ENCODE measurements at places on chromosomes 5 and 9.

DNA sequence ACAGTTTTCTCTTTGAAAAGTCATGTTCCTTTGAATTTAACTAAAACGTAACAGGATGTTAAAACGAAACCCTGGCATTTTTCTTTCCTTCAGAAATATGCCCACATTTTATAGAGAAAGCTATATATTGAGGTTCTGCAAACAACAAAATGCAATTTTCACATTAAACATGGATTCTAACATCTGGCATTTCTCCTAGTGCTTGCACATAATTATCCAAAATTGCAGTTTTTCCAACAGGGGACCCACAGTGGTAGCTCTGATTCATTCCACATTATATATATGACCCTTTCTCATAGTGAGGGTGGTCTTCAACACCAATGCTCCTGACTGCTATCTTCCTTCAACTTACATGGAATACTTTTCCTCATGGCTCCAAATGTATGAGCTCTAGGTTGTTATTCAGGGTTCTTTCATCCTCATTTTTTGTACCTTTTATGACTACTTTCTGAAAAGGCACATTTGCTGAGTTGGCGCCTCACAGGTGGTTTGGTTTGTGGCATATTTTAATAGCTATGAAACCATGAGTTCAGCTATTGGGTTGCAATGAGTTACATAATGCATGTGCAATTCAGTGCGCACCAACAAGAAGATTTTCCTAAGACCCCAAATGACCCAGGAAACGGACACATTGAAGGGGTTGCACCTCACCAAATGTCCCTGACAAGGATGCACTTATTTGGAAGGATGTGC is 551.7 kb downstream of the RAB3C start:
- DNase-seq: no peak

- no peak for DNase-seq
These were observed 4.5 kb downstream of the ZNF608 start for GRCh38 chr5:124741711-124742496.

DNA sequence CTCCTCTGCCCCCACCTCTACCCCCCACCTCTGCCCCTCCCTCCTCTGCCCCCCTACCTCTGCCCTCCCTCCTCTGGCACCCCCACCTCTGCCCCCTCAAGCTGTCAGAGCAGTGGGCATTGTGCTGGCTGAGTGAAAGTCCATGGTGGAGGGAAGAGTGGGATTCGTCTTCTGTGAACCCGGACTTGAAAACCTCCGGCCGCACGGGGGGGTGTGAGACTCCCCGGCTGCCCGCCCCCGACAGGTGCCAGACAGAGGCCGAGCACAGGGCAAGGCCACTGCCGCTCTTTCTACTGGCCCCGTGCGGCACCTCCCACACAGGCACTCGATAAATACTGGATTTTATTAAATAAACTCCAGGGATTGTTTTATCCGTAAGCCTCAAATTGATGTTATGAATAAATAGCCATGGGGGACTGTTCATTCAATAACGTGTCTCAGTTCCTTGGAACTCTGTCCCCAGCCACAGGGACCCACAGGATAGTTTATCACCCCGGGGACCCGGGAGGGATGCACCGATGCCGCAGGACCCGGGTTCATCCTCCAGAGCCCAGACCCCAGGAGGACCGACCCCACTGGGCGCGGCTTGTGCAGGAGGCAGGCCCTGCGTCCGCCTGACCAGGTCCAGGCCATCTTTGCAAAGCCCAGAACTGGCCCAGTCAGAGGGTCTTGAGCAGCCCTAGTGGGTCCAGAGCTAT is 2.6 kb upstream of the QRFP start:
- no peak for DNase-seq

- no peak for DNase-seq
These were observed 16.5 kb upstream of the ODF2 start for GRCh38 chr9:128439273-128439672.

DNA sequence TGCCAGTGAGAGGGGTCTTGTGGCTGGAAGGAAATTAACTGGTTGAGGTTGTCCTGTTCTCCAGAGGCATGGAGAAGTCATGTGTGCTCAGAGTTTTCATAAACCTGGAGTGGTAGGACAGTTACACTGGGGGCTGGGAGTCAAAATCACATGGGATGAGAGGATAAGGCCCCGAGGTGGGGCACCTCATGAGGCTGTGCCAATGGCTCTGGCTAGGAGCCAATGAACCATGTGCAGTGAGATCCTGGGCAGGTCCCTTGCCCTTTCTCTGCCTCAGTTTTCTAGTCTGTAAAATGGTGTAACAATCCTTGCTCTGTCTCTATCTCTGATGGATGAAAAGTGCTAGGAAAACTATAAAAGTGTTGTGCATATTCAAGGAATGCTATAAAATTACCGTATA is 7.0 kb upstream of the SYNPO start:
- no peak for DNase-seq

DNA sequence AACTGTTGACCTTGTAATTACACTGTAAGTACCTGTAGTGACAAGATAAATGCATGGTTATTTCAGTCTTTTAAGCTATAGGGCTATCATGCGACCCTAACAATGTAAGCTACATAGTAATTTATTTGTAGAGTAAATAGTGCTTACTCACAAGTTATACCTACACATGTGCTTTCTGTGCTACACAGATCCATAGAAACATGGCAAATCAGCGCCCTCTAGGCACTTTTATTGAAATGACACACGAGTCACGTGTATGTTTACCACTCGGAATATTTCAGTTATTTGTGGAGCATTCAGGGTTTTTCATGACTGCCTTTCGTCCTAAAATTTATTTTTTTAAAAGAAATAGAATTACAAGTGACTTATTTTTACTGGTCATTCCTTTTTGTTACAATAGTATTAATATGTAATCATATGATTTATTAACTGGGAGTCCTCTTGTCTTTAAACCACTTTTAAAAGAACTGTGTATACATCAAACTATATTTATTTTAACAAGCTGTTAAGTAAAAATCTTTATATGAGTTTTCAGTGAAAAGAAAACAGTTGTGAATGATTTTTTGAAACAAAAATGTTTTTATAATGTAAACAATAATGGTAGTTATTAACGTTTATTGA is 1242.3 kb upstream of the WWC1 start:
- DNase-seq: no peak

GRCh38 chr9:98902516-98902915 is 41.2 kb upstream of the COL15A1 start:
- DNase-seq: no peak

DNA sequence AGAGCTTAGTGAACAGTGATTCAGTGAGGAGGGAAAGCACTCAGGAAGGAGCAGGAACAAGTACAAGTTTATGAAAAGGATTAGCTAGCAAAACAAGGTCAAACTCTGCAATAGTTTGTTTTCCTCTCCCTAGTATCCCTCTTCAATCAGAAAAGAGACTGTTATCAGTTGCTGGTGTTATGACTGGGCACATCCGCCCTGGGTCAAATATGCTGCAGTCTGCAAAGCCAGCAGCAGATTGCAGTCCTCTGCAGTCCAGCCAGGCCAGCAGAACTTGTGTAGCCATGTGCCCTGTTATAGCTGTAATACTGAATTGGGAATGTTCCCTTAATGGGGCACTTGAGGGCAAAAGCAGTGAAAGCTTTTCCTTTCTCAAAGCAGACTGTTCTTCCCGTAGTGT is 12.0 kb downstream of the PCDHAC2 start:
- no peak for DNase-seq

GRCh38 chr9:13358128-13358527 is 78.6 kb upstream of the MPDZ start:
- DNase-seq: no peak

DNA sequence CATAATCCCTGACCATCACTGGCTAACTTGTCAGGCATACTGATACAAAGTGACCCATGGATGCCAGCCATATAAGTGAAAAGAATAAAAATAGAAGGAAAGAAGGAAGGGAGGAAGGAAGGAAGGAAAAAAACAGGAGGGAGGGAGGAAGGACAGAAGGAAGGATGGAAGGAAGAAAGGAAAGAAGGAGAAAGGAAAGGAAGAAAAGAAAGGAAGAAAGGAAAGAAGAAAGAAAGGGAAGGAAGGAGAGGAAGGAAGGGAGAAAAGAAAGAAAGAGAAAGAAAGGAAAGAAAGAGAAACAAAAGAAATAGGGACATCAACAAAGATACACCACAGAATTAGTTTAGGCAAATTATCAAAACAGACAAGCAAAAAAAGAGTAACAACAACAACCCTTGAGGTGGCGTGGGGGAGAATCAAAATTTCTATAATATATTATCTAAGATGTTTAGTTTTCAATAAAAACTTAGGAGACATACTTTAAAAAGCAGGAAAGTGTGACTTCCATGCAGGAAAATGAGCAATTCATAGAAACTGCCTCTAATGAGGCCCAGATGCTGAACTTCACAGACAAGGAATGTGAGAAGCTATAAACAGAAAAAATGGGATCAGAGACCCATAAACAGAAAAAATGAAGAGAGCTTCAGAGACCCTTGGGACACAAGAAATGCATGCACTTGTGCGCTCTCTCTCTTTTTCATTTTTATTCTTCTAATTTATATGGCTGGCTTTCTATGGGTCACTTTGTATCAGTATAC is 96.1 kb upstream of the NFIL3 start:
- no peak for DNase-seq

GRCh38 chr5:66929995-66930394 is 266.6 kb downstream of the CD180 start:
- no peak for DNase-seq

GRCh38 chr9:76298521-76299144 is 95.6 kb downstream of the RFK start:
- DNase-seq: no peak

DNA sequence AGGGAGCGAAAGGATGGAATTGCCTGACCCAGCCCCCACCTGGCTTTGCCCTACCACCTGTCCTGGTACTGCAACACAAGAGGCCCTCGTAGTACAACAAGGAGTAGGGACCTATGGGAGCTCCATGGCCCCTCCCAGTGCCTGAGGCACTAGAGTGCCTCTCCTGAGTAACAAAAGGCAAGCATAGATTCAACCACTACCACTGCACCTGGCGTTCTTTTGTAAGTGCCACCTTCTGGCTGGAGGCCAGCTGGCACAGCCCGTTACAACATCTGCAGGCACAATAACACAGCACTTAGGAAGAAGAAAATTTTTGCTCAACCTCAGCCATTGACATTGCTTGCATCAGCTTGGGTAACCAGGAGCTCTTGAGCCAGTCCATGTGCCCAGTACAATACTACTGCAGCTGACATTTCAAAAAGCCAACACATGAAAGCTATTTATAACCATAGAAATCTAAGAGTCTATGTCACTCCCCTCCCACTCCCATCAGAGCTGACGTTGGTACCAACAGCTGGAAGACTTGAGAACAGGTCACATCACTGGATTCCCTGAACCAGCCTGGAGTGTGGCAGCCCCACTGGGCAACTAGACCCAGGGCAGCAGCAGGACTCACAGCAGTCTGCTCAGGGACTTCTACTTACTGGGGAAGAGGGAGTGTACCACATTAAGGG is 17.7 kb upstream of the FAM174A start:
- no peak for DNase-seq
